ENCODE measurements at places on chromosomes 13 and 19.

GRCh38 chr13:29703421-29703820 is 107.9 kb upstream of the SLC7A1 start:
- no peak for DNase-seq

DNA sequence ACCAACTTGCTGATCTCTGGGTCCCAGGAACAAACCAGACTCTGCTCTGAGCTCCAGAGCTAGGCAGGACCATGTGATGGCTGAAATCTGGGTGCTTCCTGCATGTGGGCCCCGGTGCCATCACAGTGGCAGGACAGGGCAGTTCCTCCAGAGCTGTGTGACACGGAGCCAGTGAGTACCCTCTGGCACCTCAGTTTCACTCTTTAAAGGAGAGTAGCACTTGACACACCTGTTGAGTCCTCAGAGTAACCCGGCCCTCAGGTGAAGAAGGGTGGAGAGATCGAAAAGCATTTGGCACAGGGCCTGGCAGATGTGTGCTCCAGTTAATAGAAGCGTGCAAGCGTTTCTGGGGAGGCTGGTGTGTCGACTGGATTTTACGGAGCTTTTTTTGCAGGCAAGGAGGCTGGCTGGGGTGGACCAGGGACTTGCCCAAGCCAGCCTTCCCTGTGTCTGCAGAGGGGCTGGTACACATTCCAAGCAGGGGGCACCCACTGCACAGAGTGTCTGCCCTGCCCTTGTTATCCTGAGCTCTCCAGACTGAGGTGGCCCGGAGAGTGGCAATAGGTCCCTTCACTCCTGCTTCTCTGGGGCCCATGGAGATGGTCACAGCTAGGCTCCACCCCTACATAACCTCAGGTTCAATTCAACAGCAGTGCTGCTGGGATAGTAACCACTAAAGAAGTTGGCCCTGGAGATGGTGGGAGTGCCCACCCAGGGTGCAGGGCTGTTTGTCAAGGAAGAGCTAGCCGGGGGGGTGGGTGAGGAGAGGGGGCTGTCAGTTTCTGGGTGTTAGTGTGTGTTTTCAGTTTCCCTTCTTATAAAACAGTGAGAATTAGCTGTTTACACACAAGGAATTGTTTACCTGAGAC is 8.3 kb downstream of the RPS19 start:
- no peak for DNase-seq

DNA sequence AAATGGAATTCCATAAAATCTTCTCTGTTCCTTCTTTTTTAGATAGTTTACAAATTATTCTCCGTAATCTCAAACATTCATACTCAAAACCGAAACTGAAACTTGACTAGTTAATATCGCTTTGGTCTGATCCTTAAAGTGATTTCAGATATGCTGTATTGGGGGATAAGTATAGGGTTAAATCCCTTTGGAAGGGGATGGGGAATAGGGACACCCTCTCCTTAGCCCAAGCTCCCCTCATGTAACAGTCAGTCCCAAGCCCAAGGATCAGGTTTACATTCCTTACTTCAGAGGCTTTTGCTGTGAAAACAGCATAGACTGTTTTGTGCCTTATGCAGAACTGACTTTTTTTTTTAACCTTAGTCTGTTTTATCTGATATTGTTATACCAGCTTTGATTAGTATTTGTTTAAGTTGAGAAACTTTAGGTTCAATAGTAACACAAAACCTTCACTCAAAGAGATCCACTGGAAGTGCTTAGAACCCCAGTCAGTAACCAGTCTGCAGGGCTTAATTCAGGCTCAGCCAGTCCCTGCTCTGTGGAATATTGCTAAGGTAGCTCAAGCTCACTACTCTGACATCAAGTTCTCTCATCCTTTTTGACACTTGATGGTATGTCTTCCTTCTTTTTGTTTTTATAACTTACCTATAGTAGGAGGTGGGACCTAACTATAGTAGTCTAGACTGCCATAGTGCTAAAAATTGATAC is 10.5 kb downstream of the CDADC1 start:
- DNase-seq, result no peak

DNA sequence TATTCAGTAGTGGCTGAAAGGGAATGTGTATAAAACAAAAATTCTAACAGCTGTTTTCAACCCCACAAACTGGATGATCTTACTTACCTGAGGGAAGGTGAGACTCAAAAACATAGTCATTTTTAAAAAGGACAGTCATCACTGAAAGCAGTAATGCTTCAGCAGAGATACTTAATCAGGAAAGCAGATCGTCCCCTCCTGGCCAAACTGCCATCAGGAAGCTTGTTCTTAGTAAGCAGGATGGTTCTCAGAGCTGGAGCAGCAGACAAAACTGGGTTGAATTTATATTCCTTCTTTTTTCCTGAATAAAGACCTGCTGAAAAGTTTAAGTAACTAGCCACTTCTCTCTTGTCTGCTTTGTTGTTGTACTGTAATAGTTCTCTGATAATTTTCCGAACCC is 1156.5 kb downstream of the OLFM4 start:
- no peak for DNase-seq

DNA sequence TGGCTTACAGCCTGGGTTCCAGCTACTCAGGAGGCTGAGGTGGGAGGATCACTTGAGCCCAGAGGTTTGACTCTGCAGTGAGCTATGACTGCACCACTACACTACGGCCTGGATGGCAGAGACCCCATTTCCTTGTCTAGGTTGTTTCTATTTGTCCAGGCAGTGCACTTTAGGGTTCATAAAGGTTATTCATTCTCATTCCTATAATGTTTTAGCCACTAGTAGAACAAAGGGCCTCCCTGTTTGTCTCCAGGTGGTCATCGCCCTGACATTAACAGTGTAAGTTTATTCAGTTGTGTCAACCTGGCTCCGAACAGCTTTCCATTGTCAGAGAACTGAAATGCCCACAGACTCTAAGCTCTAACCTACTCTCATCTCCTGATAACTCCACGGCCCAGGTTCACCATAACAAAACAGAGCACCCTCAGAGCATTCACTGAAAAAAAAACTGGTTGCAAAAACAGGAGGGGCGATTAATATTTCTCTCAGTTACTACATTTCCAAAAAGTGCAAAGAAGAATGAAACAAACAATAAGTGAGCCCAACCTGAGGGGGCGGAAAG is 37.1 kb downstream of the SMAD9 start:
- no peak for DNase-seq

- no peak for DNase-seq
These were observed 3.0 kb downstream of the TM6SF2 start for GRCh38 chr19:19269952-19270694.

DNA sequence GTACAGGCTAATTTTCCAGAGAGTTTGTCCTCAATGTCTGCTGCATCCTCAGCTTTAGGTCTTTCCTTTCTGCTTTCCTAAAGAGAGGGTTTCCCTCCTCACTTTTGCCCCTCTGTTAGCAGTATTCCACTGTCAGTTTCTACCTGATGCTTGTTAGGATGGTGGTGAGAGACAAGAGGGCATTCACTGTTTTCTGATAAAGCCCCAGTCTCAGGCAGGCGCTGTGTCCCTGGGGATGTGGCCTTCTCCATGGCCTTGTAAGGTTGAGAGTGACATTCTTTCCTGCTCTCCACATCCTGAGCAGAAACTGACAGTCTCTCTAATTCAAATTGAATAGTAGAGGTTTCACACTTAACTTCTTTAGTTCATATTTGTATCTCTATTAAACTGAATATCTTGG is 14.9 kb downstream of the C13orf42 start:
- DNase-seq, result no peak

Data from stimulated activated CD8-positive, alpha-beta memory T cell treated with anti-CD3 and anti-CD28 coated beads, Interleukin-4, amount 100 ng/mL, for 24 hours (primary cell).